ENCODE measurements at places on chromosomes 6 and 20.

DNA sequence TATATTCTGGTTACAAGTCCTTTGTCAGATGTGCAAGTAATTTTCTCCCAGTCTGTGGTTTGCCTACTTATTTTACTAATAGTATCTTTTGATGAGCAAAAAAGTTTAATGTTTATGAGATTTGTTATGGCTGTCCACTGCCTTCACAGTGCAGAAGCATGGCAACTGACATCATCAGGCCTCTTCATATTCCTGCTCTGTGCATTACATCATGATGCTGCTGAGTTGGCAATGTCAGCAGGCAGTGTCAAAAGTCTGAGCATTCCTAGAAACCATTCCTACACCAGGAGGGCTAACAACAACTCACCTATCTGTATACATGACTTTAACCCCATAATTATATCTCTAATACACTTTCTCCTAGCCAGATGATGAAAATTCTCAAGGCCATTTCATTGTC is 10.8 kb upstream of the OR2B2 start:
- no peak for DNase-seq

GRCh38 chr6:129713806-129714333 is 3.9 kb upstream of the ARHGAP18 start:
- no peak for DNase-seq

DNA sequence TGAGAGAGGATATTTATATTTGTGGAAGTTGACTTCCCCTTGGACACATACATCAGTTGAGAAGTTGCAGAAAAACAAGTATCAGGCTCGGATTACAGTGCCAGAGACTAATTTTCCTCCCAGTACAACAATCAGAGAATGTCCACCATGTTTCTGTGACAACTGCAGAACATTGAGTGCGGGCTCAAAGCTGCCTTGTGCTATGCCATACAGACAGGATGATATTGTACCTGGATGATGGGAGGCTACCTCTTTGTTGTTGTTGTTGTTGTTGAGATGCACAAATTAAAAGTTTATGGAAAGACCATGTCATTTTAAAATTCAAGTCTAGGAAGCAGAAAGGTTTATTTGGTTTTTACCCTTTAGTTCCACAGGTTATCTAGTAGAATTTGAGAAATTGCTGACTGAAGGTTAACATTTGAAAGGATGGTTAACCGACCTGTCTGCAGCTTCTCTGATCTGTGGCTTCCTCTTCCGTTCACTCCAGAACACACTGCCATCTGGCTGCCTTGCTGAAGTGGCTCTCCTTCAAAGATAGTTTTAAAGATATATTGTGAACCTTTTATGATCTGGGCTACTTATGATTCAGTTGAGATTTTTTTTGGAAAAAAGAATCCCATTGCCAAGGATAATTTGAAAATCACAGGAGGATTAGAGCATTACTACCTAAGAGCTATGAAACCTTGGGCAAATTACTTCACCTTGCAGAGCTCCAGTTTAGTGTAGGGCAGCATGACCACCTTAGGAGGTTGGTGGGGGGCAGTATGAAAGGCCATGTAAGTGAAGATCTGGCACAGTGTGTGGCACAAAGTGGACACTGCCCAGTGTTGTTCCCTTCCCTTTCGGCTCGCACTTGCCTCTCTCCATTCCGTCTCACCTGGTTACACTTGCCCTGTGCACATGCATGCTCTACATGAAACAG is 15.9 kb downstream of the TMEM200A start:
- DNase-seq = no peak

GRCh38 chr6:30683183-30683979 is 3.1 kb downstream of the PPP1R18 start:
- no peak for DNase-seq

DNA sequence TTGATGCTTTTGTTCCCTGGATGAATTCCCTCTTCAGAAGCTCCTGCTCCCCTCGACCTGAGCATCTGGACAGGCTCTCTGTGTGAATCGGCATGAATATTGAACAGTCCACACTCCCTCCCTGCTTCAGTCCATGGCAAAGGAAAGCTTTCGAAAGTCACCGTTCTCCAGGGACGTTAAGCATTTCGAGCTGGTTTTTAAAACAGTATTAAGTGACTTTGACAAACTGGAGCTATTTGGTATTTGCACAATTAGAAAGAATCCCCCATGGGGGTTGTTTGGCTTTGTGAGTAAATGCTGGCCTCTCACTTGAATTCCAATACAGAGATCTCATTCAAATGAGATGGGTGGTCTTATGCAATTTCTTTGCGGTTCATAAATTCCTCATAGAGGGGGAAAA is 85.3 kb upstream of the TIAM2 start:
- no peak for DNase-seq

Data from AML-193 (cell line).